SHP77 (cell line): ENCODE measurements at places on chromosomes 11 and 22.

DNA sequence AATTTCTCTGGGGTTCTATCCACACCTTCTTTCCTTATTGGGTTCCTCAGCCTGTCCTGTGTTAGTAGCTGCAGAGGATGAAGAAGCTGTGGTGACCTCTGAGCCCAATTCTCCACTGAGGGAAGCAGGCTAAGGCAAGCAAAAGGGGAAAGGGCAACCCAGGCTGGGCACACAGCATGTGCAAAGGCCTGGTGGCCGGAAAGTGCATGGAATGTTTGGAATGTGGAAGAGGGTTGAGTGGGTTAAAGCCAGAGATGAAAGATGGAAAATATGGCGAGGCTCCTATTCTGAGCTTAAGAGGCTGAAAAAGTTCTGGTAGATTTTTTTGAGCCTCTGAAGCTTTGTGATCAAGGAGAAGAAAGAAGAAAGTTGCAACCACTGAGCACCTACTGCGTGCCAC, 247.1 kb downstream of the MIAT start:
- no peak for DNase-seq

GRCh38 chr11:78940500-78941225, 366.0 kb upstream of the NARS2 start:
- peak; percentile 21 for DNase-seq

GRCh38 chr11:134266440-134266839, 9.7 kb upstream of the GLB1L3 start:
- no peak for DNase-seq

- no peak for DNase-seq
Observed at GRCh38 chr11:76669901-76670484, 554 bp downstream of the LRRC32 start.

DNA sequence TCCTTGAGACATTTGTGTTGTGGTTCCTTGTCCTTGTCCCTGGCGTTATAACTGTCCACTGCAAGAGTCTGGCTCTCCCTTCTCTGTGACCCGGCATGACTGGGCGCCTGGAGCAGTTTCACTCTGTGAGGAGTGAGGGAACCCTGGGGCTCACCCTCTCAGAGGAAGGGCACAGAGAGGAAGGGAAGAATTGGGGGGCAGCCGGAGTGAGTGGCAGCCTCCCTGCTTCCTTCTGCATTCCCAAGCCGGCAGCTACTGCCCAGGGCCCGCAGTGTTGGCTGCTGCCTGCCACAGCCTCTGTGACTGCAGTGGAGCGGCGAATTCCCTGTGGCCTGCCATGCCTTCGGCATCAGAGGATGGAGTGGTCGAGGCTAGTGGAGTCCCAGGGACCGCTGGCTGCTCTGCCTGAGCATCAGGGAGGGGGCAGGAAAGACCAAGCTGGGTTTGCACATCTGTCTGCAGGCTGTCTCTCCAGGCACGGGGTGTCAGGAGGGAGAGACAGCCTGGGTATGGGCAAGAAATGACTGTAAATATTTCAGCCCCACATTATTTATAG, 23.0 kb downstream of the MYBPC3 start:
- DNase-seq: no peak

DNA sequence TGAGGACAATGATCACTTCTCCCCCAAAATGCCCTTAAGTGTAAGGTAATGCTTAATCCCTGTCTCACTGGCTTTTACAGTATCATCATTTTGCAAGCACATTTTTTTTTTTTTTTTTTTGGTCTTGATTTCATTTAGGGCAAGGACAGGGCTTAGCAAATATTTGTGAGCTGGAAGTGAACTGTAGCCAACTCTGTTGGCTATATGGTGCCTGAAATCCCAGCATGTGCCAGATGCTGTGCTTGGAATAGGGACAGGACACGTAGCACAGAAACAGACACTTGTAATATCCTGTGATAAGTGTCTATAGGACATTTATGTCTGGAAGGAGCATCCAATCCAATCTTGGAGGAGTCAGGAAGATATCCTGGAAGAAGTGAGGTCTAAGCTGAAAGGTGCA, 198.3 kb downstream of the NAV2 start:
- no peak for DNase-seq

- DNase-seq: no peak
Observed at GRCh38 chr22:50548040-50548920, 2.6 kb downstream of the KLHDC7B start.

- DNase-seq: no peak
Observed at GRCh38 chr22:30609260-30610185, 2.5 kb downstream of the TCN2 start.

GRCh38 chr11:127862406-127862805, 725.0 kb downstream of the ETS1 start:
- no peak for DNase-seq
